ENCODE measurements at places on chromosomes 7 and 10. TPM values are rescaled to one million over a fixed set of nuclear protein-coding genes. Genes with fewer than 3 reads are reported as not detected.

Gene OR9A2
- total RNA-seq = not detected

Gene ADRA2A
- total RNA-seq = 0.27 TPM

Gene CDNF
- total RNA-seq = 1.5 TPM

Gene CCL24
- not detected for total RNA-seq

Gene GHRHR
- not detected for total RNA-seq

Gene TUBB8
- not detected for total RNA-seq

Gene NOLC1
- 28.3 TPM for total RNA-seq

Gene NODAL
- total RNA-seq = 0.16 TPM

Gene FAM237B
- total RNA-seq = not detected

Gene CARD11
- 0.16 TPM for total RNA-seq

Gene SMKR1
- total RNA-seq = not detected

Gene POU6F2
- 0.44 TPM for total RNA-seq

Gene LIPN
- total RNA-seq = not detected

Gene RPEL1
- total RNA-seq = not detected

Gene GRK5
- 52.8 TPM for total RNA-seq

Gene GGCT
- 18.9 TPM for total RNA-seq

Gene FAM180A
- total RNA-seq = 19.7 TPM

Gene RALA
- total RNA-seq = 29.1 TPM

Gene FBXL13
- total RNA-seq = 0.36 TPM

Gene EIF5AL1
- 0.05 TPM for total RNA-seq

Gene CTNNA3
- 159 TPM for total RNA-seq

Gene PAX2
- total RNA-seq = not detected

Gene SPDYE1
- not detected for total RNA-seq

Gene DKK1
- not detected for total RNA-seq

Gene SNCG
- 14.7 TPM for total RNA-seq

Gene ZMYND11
- 79.6 TPM for total RNA-seq

Gene ADAM22
- 1.9 TPM for total RNA-seq

Gene GIMAP5
- total RNA-seq = 10.7 TPM

Gene NPFFR1
- total RNA-seq = not detected

Gene NEBL
- 805 TPM for total RNA-seq

Gene NEUROD6
- not detected for total RNA-seq

Measured in left ventricle myocardium inferior (tissue), 1 donor.